ENCODE measurements at places on chromosomes 2 and 18.
A peak's percentile ranks its signal among the peaks of the same experiment; 100 is the strongest.

GRCh38 chr2:52036024-52036423 is 1004.1 kb upstream of the NRXN1 start:
- DNase-seq, result no peak

DNA sequence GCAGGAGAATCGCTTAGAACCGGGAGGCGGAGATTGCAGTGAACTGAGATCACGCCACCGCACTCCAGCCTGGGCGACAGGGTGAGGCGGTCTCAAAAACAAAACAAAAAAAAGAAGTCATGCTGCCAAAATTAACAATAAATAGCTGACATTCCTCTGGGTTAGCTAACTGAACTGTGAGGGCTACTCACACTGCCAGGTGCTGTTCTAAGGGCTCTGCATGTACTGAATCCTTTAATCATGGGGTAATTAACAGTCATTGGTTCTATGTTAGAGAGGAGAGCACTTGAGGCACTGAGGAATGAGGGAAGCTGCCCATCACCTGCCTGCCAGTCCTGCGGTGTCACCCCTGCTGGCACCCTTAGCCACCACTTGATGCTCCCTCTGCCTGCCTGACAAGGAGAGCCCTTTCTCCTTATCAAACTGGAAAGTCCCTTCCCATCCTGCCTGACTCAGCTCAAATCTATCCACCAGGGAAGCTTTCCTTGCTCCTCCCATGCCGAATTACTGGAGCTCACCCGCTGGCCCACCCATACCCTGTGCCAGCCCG is 73.0 kb upstream of the RIOK3 start:
- no peak for DNase-seq

DNA sequence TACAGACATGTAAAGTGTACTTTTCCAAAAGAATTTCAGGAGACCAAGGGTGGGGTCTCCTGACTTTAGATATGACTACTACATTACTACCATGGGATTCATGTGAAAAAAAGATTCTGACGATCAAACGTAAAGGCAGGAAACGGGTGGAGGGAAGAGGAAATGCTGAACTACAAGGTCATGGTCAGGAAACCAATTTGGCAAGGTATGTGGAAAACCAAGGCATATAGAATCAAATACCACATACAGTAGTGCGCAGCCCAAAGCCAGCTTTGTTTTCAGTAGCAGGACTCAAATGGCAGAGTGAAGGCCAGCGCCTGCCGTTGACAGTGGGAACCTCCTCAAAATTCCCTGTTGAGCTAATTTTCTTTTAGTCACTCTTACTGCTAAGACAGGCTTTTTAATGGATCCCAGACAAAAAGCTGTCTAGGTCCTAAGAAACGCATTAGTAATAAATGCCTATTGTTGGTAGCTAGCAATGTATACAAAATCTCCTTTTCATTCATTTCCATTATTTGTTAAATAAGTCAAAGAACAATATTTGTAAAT is 57.6 kb upstream of the SERTAD2 start:
- no peak for DNase-seq

DNA sequence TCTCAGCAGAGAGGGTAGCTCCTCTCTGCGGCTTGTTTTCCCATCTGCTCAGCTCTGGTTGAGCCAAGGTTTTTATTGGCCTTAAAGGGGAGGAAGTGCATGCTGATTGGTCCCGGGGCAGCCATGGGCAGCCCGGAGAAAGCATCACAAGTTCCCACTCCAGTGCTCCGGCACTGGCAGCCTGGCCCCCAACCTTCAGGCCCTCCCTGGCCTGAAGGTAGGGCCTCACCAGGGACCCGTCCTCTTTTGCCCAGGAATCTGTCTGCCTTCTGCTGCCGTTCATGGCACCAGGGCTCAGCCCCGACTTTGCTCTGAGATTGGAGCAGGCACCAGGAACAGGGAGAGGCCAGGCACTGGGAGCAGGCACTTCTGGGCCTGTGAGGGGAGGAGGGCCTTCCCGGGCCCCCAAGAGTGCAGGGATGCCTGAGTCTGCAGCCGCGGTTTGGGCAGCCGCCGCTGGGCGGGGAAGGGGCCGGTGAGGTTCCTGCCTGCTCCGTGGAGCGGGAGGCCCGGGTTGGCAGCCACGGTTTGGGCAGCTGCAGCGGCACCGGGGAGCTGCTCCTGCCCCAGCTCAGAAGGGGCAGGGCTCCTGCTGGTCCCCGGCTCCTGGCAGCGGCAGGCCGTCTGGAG is 17.5 kb upstream of the ILKAP start:
- DNase-seq, result no peak

DNA sequence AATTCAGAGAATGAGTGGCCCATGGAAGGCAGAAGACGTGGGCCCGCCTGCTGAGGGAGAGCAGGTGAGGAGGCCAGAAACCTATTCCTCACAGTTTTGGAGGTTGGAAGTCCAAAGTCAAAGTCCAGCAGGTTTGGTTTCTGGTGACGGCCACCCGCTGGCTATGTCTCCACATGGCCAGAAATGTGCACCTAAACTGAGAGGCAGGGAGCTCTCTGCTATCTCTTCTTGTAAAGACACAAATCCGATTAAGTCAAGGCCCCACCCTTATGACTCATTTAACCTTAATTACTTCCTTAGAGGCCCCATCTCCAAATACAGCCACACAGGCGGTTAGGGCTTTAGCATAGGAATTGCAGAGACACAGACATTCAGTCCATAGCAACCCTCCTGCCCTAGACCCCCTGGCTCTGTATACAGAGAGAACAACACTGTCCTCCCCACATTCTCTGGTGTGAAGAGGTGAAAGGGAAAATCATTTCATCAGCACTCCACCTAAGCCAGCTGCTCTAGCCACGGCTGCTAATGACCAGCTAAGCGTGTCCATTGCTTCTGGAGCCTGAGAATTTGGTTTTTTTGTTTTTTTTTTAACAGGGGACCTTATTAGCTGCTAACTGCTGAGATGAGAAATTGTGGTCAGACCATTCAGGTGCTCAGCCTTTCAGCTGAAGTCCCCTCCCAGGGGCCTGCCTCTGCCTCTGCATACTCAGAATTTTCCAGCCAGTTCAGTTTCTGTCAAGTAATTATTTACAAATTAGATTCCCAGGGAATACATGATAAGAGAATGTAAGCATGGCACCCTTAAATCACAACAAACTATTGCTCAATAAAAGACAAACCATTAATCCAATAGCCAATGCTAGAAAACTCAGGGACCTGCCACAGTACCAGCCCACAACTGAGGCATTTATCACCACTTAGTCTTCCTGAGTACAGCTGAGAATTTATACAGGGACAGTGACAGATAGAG is 368.7 kb upstream of the ID2 start:
- DNase-seq, result no peak

GRCh38 chr2:43179942-43180341 is 46.5 kb downstream of the ZFP36L2 start:
- no peak for DNase-seq

GRCh38 chr2:109382951-109383350 is 230.8 kb downstream of the SEPTIN10 start:
- DNase-seq, result peak; percentile 31

DNA sequence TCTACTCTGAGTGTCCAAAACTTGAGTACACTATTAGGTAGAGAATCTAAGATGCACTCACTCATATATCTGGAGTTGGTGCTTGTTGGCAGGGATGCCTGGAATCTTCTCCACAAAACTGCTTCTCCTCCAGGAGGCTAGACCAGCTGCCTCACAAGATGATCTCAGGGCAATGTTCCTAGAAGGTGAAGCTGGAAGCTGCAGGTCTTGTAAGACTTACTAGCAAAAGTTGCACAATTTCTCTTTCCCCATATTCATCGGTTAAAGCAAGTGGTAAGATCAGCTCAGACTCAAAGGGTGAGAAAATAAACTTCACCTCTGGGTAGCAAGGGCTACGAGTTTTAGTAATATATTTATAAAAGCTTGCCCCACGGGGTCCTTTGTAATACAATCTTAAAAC is 454.4 kb upstream of the ACVR2A start:
- DNase-seq, result no peak

DNA sequence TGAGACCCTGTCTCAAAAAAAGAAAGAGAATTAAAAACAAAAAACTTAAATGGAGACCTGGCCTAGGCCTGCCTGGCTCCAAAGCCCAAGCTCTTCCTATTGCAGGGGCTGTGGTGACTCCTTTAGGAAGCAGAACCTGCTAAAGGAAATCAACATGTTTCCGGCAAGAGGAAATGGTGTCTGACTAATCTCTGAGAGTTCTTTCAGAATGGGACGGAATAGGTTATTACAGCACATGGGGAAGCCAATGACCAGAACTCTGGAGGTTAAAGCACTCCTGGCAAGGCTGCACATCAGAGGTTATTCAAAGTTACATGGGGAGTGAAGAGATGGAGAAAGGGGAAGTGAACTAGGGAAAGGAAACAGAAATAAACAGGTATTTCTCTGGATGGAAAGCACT is 21.4 kb downstream of the KIF3C start:
- DNase-seq, result no peak

- DNase-seq, result no peak
Measured at GRCh38 chr2:100853909-100854810, 34.2 kb downstream of the NPAS2 start.

DNA sequence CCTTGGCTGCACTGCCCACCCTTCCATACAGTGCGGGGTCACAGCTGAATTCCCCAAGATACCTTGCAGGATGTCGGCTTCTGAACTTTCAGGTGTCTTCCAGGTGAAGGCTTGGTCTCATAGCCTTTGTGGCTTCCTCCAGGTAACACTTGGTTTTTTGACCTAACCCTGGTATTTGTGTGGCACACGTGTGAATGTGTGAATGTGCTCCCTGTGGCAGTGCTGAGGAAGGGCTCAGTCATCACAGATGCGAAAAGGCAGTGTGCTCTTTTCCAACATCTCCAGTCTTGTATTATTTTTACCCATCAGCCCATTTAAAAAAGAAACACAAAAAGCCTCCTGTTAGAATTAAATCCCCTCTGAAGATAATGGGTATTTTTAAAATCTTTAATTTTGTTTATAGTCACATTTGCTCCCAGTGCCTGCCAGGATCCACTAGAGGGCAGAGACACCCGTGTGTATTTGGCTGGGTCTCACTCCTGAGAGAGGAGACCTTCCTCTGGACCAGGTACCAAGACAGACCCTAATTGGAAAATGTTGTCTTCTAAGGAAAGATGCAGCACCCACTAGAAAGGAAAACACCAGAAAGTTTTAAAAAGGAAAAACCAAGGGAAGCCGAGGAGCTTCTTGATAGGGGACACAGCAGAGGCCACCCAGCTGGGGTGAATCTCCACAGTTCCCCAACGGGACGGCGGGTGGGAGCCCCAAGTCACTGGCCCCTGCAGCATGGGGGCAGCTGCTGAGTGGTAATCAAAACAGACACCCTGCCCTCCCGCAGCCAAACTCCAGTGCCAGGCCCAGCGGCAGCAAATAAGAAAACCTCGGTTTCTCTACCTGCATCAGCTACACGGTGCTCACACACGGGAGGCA is 27.7 kb downstream of the FAM110C start:
- DNase-seq, result no peak

GRCh38 chr18:77622009-77622692 is 372.5 kb downstream of the GALR1 start:
- DNase-seq, result no peak

DNA sequence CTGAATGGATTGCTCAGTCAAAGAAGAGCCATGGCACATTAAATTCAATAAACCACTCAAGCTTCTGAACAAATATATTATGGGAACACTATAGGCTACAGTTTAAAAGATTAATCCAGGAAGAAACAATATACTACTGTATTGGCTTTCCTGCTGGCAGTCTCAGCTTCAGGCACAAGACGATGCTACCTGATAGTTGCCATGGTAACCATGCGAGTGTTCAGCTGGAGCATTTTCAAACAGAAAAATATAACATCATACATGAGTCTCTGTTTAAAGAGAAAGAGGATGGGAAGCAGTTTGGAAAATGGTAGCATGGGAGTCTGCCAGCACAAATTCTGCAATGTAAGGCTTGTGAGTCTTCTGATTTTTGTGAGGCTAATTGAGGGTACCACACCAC is 65.9 kb upstream of the CPO start:
- DNase-seq, result no peak

- no peak for DNase-seq
Measured at GRCh38 chr2:166343467-166343866, 32.3 kb downstream of the SCN9A start.

DNA sequence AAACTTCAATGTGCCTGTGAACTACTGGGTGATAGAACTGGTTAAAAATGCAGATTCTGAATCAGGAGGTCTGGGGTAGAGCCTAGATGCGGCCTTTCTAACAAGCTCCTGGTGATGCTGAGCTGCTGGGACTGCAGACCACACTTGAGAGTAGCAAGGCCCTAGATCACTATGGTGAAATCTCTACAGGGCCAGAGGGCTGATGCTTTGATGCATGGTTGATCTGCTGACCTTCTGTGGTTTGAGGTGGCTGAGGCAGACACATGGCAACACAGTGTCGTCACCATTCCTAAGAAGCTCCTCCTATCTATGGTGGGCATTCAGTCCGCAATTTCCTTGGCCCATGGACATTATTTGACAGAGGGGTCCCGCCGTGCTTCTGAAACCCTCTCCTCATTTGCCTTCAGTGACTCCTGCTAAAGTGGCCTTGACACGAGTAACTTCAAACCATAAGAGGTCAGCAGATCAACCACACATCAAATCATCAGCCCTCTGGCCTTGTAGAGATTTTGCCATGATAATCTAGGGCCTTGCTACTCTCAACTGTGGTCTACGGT is 19.8 kb downstream of the CCDC68 start:
- DNase-seq, result no peak

GRCh38 chr2:234550511-234551107 is 53.7 kb upstream of the ARL4C start:
- no peak for DNase-seq

- no peak for DNase-seq
Measured at GRCh38 chr2:233267516-233268245, 16.2 kb downstream of the ATG16L1 start.

GRCh38 chr2:217797165-217797564 is 205.6 kb downstream of the TNS1 start:
- no peak for DNase-seq

DNA sequence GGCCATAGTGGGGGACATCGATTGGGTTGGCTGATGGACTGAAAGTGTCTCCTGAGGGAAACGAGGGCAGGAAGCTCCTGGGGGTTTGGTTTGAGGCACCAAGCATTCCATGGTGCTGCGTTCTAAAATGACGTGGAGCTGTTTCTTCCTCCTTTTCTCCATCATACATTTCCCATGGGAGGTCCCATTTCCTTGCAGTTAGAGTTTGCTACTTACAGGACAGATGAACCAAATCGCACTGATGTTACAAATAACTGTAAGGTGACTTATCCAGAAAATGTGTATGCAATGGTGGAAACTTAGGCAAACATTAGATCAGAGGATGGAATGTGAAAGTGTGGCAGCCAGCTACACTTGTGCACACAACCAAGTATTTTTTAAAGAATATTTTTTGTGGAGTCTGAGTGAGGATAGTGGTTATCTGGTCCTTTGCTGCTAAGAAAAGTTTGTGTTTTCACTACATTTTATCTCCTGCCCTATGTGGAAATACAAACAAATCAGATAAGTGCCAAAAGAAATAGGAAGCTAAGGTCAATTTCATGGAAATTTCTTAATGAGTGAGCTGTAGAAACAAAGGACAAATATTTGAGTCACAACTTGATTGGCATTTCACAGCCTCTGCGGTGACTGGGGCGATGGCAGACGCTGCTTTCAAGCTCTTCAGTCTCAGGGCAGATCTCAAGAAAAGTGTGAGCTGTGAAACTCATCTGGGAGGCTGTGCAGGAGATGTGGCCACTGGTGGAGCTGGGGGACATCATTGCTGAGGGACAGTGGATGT is 256.2 kb downstream of the TSN start:
- no peak for DNase-seq

GRCh38 chr18:33755931-33756560 is 178.0 kb downstream of the ASXL3 start:
- DNase-seq, result peak; percentile 54

- DNase-seq, result no peak
Measured at GRCh38 chr2:55231546-55232083, 478 bp downstream of the CLHC1 start.
